ENCODE measurements at places on chromosomes 11 and 22.

- no peak for DNase-seq
These were observed 72.1 kb downstream of the JRKL start for GRCh38 chr11:96461871-96462270.

GRCh38 chr22:40898850-40899357, 37.0 kb upstream of the DNAJB7 start:
- DNase-seq, result peak; percentile 36

DNA sequence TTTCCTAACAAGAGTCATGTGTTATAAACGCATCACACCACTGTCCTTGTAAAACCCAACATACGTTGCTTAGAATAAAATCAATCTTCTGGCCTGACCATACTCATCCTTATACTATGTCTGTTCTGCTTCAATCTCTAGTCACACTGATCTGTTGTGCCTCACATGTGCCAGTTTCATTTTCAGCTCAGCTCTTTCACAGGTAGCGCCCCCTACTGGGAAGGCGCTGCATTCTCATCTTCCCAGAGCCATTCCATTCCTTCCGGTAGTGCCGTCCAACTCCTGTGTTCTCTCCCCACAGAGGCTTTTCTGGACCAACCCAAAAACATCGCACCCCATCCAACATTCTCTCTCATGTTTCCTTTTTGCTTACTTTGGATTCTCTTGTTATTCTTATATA, 22.2 kb downstream of the CASP5 start:
- DNase-seq, result no peak

DNA sequence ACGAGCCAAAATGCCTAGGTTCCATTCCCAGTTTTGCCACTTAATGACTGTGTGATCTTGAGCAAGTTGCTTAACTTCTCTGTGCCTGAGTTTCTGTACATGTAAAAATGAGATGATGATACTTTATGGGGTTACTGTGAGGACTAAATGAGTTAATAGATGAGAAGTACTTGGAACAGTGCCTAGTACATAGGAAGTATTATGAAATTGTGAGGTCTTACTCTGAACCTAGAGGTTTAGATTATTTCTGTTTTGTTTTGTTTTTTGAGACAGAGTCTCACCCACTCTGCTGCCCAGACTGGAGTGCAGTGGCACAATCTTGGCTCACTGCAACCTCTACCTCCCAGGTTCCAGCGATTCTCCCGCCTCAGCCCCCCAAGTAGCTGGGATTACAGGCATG, 227.0 kb upstream of the POU2AF2 start:
- no peak for DNase-seq

GRCh38 chr11:102600666-102601065, 24.5 kb downstream of the MMP20 start:
- DNase-seq, result no peak

- no peak for DNase-seq
These were observed 132.3 kb upstream of the ZBED5 start for GRCh38 chr11:10990160-10990559.

GRCh38 chr11:25377466-25377865, 880.6 kb downstream of the LUZP2 start:
- no peak for DNase-seq

DNA sequence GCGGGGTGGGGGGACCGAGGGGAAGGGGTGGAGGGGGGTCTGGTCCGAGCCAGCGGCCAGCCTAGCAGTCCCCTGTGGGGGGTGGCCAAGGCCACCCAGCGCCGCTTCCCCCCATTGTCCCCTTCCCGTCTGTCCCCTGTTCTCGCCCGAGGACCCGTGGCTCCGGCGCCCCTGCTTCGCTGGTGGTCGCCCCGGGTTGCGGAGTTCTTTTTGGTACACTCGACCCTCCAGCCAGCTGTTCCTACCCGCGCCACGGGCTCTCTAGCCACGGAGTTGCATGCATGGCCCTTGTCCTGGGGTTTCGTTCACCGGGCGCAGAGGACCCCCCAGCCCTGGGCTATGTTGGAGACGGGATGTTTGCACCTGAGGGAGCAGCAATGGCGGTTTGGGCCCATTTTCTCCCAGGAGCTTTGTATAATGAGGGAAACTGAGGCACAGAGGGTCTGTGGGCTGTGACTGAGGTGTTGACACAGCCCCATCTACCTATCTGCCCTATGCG, 489 bp downstream of the RNF214 start:
- DNase-seq, result no peak

GRCh38 chr11:114182471-114183043, 113.6 kb upstream of the NNMT start:
- DNase-seq, result no peak

GRCh38 chr22:47865626-47866025, 1103.2 kb downstream of the TBC1D22A start:
- DNase-seq, result no peak

DNA sequence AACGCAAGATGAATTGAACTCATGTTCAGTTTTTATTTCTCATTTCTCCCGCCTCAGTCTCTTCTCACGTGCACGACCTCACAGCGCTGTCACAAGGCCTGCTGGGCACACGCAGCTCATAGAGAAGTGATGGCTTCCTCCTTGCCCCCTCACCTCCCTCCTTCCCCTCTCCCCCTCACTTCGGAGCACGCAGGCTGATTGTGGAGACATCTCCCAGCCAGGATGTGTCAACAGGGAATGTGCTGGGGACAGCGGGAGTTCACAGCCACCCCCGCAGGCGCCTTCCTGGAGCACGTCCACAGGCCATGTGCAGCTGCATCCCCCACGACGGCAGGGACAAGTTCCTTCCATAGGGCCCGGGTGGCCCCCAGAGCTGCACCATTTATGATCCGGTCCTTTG, 29.1 kb upstream of the KRTAP5-6 start:
- DNase-seq, result no peak

GRCh38 chr11:21511835-21512440, 680.9 kb upstream of the ANO5 start:
- DNase-seq, result peak; percentile 1

DNA sequence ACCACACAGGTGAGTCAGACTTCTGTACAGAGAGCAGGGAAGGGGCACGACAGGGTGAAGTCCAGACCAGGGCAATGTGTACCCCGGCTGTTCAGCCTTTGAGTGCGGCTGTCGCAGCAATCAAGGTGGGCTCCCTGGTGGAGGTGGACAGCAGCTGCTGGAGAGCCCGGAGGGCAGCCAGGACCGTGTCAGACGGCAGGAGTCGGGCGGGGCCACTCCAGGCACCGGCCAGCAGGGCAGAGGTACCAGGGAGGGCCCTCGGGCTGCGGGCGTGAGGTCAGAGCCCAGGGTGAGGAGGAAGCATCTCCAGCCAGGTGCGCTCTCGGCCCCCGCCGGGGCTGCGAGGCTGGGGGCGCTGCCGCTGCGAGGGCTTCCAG, 802 bp upstream of the PIM3 start:
- DNase-seq, result no peak

GRCh38 chr22:35399678-35400500, at the start of gene MCM5:
MCM5 (plus strand) TSS chr22:35400140; CDS start chr22:35400439, 299 bp downstream.
- peak; percentile 94 for DNase-seq

DNA sequence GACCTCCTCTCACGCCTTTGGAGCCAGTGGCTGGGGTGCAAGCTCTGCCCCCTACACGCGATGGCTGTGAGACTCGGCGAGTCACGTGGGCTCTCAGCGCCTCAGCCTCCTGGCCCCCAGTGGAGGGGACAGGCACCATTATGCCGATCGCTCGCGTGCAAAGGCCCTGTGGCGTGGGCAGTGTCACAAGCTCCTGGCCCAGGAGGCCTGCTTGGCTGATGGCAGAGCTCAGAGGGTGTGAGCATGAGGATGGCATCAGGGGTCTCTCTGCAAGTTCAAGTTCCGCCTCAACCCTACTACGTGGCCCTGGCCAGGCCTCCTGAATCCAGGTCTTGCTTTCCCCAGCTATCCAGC, 90.8 kb upstream of the KCNQ1OT1 start:
- DNase-seq, result no peak

GRCh38 chr11:110645253-110645652, 67.0 kb downstream of the ARHGAP20 start:
- DNase-seq, result no peak

- DNase-seq, result no peak
These were observed 89.2 kb downstream of the PLEKHA7 start for GRCh38 chr11:16924826-16925560.

DNA sequence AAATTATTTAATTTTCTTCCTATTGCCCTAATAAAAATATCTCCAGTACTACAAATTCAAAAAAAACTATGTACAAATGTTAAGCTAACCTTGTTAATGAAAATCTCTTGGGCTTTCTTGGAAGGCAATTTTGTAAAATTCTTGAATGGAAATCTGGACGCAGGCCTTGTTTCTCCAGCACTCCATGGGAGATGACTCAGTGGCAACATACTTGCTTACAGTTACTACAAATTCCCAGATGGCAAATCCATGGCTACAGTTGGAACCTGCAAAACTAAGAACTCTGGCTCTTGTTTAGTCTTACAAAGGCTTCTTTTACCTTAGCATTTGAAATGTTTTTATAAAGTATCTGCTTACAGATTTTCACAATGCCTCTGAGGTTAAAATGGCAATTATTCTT, 725.2 kb downstream of the DLG2 start:
- DNase-seq, result peak; percentile 52

DNA sequence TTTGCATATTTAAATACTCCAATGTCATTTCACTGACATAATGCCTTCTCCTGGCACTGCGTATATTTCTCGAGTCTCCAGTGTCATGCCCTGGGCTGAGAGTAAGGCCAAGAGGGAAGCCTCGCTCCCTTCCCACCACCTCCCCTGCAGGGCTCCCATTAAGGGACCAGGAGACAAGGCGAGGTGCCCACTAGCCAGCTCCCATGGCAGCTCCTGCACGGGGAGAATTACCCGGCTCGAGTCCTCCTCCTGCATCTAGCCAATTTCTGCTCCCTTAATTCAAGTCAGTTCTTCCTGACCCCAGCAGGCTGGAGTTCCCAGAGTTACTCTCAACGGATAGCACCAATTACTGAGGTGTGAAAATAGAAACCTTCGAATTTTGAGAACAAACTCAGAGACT, 31.9 kb downstream of the OPCML start:
- DNase-seq, result no peak

DNA sequence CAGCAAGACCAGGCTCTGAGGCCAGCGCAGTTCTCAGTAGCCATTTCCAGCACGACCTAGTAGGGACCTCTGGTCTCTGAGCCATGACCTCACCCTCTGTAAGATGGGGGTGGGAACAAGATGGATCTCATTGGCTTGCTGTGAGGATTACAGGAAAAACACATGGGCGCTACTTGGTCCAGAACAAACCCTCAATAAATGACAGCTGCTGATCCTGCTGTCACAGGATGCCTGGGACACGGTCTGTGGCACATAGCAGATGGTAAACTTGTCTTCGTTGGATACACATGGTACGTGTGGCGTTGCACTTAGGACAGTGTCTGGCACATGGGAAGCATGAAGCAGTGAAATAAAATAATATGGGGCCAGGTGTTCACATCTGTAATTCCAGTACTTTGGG, 4.5 kb upstream of the KCTD17 start:
- no peak for DNase-seq

DNA sequence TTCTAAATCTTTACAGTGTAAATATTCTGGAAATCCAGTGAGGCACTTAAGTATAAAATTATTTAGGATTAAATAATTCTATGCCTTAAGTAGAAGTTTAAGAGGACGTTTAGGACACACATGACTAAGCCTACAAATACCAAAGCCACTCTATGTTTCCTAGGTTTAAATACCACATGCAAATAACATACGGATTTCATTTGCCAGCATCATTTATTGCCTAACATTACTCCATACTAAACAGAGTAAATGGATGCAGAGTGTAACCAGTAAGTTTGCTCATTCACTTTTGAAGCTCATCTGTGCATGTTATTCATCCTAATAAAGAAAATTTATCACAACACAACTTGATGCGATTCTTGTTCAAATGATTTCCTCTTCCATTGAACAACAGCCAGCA, 4.1 kb downstream of the BDNF start:
- peak; percentile 77 for DNase-seq

GRCh38 chr11:60785806-60786361, 751 bp downstream of the MS4A10 start:
- no peak for DNase-seq

GRCh38 chr22:22080270-22080669, 97.7 kb upstream of the TOP3B start:
- no peak for DNase-seq

All from fibroblast of skin of left quadriceps (primary cell).